Dermis microvascular lymphatic vessel endothelial cell (primary cell): ENCODE measurements at places on chromosomes 6 and 20. TPM values are rescaled to one million over a fixed set of nuclear protein-coding genes. Genes with fewer than 3 reads are reported as not detected.

DNA sequence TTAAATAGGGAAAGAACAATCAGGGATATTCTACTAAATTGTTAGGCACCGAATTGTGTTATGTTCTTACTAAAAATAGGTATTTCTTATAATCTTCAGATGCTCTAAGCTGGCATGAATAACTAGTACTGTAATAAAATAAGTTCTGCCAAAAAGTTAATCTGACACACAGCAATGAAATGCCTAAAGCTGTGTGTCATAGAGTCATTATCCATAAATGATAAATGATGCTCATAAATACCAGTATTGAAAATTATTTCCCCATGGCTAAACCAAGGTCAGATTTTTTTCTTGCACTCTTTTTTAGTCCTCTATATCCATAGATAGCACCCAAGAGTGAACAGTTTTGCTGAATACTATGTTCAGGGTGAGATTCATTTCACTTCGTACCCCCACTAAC lies 11.7 kb upstream of the PRIM2 start:
- DNase-seq: no peak

- DNase-seq: no peak
Observed at GRCh38 chr6:32991972-32992371, 17.4 kb downstream of the HLA-DOA start.

GRCh38 chr6:110190726-110191125 lies 10.5 kb downstream of the CDC40 start:
- no peak for DNase-seq

GRCh38 chr20:13249118-13249797 lies 28.2 kb downstream of the ISM1 start:
- no peak for DNase-seq

- DNase-seq: no peak
Observed at GRCh38 chr20:44166477-44166876, 20.5 kb downstream of the JPH2 start.

DNA sequence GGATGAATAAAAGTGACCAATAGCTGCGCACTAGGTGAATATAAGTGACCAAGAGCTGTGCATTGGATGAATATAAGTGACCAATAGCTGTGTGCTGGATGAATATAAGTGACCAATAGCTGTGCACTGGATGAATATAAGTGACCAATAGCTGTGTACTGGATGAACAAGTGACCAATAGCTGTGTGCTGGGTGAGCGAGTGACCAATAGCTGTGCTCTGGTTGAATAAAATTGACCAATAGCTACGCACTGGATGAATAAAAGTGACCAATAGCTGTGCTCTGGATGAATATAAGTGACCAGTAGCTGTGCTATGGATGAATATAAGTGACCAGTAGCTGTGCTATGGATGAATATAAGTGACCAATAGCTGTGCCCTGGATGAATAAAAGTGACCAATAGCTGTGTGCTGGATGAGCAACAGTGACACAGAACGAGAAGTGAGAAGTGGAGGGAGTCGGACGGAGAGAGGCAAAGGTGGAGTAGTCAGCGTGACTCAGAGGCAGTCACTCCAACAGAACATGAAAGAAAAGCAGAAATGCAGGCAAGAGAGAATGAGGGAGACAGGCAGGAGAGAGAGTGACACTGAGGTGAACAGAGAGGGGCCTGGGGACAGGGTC lies 38.5 kb downstream of the RBM38 start:
- DNase-seq: no peak

GRCh38 chr6:13278991-13279390 lies 49.3 kb downstream of the TBC1D7 start:
- no peak for DNase-seq

SNX5 gene
- 62.8 and 72.5 TPM in 2 replicates for total RNA-seq

DPPA5 gene
- total RNA-seq: not detected in 2 replicates

MRPL18 gene
- total RNA-seq: 48.9 and 63.0 TPM in 2 replicates
